Left lobe of liver (tissue), 2 donors: ENCODE measurements at places on chromosomes 11 and 22.

- DNase-seq: no peak
These were observed 10.7 kb upstream of the ETS1 start for GRCh38 chr11:128598096-128598495.

DNA sequence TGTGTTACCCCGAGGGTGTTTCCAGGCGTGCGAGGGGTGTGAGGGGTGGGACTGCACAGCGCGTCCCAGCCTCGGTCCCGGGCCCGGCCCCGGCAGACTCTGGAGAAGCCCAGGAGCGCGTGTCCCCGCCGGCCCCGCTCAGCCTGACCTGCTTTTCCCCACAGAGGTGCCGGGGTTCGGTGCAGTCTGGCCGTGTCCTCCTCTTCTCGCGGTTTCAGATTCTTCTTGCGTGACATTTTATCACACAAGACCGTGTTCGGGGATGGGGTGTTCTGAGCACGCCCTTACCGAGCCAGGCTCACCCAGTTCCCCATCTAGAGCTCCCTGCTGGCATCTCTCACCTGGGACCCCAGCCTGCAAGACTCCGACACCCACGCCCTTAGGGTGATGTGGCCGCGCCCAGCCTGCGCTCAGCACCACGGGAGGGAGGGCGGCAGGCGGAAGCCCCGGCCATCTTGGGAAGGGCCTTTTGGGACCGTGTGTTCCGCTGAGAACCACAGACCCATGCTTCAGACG lies 775.6 kb downstream of the BRD1 start:
- DNase-seq: no peak

GRCh38 chr11:62721994-62722393 lies 5.3 kb downstream of the HNRNPUL2 start:
- DNase-seq: no peak

- peak; percentile 87 for DNase-seq
These were observed 61.9 kb downstream of the BMAL1 start for GRCh38 chr11:13339195-13340153.

DNA sequence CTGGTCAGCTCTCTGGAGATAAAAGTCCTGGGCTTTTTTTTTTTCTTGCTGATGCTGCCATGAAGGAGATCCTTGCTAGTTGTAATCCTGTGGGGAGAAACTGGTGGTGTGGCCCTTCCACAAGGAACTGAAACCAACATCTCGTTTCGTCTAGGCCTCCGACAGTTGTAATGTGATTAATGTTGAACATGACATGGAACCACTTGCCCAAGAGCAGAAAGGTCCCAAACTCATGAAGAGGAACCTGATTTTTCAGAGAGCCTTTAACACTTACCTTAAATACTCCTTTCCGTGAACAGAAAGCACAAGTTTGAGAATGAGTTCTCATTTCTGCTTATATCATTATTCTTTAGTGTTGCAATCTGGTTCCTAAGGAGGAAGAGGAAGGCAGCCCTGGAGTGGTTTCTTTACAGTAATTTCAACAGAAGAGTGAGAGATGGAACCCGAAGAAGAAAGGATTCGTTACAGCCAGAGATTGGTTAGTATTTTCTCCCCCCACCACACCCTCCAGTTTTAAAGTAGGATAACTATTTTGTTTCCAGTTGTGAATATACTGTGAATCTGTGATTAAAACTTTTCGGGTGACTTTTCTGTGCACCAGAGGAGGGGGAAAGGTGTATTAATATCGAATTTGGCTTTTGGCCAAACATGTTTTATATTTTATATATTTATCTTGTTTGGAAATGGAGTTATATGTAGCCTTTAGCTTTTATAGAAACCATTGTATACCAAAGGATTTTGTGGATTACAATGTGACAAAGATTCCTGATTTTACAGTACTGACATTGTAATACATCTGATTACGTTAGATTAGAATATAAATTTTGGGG lies 2.0 kb downstream of the KDM2A start:
- no peak for DNase-seq

- no peak for DNase-seq
These were observed 1.2 kb downstream of the VEGFB start for GRCh38 chr11:64235437-64236161.

GRCh38 chr11:47572715-47573255 lies 6.0 kb downstream of the KBTBD4 start:
- peak; percentile 72 for DNase-seq

GRCh38 chr22:26170112-26170492 lies 840 bp downstream of the SEZ6L start:
- DNase-seq: no peak

GRCh38 chr22:37777122-37777687 lies 30.5 kb upstream of the GCAT start:
- DNase-seq: peak; percentile 87
